HFFc6 (cell line): ENCODE measurements at places on chromosomes 3 and 15. TPM values are rescaled to one million over a fixed set of nuclear protein-coding genes. Genes with fewer than 3 reads are reported as not detected.

DNA sequence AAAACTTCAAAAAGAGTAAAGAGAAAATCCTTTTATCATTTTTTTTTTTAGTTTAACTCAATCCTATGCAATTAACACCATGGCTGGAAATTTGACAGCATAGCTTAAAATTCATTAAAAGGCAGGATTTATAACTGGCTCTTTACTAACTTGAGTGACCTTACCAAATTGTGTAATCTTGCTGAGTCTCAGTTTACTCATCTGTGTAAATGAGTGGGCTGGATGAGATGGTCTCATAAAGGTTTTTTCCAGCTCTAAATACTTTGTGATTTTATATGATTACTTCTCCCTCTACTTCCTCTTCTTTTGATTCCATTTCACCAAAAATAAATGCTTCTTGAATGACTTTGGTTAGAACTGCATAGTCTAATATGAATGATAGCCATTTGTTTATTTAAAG lies 234.9 kb upstream of the SATB1 start:
- H3K27ac ChIP-seq: no peak overlapping the region
- H3K27me3 ChIP-seq: no peaks in the 10 kb centered on the region; the same call in 1 of the 2 replicates
- H3K36me3 ChIP-seq: no peaks in the 10 kb centered on the region
- DNase-seq: no peak
- H3K4me1 ChIP-seq: no peaks in the 10 kb centered on the region

GRCh38 chr3:55516392-55517030 lies 29.4 kb upstream of the WNT5A start:
- peaks cover 50% of the 10 kb centered on the region for H3K4me1 ChIP-seq
- peaks cover 7% of the 10 kb centered on the region for H3K27me3 ChIP-seq
- H3K36me3 ChIP-seq: no peaks in the 10 kb centered on the region
- no peak overlapping the region for H3K27ac ChIP-seq
- no peak for DNase-seq
- H3K4me3 ChIP-seq: no peak overlapping the region

DNA sequence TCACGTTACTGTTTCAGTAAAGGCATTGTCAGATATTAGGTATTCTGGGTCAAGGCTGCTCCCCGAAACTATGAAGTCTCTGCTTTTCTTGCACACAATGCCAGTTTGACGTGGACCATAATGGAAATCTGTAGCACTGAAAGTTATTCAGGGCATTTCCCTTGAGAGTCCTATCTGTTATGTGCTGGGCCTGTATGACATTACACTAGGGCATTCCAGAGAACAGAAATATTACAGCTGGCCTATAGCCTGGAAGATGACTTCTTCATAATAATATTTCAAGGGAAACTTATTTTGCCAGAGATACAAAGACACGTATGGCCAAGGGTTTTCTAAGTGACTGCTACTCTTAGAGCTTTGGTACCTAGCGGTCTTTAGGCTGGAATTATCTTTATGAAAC lies 613.6 kb upstream of the CBLB start:
- peaks cover 7% of the 10 kb centered on the region; the same call in 1 of the 2 replicates for H3K36me3 ChIP-seq
- DNase-seq: no peak
- H3K27ac ChIP-seq: no peak overlapping the region
- no peaks in the 10 kb centered on the region; the same call in 1 of the 2 replicates for H3K27me3 ChIP-seq
- no peak overlapping the region for H3K4me3 ChIP-seq

- H3K27me3 ChIP-seq: peaks cover 1% of the 10 kb centered on the region
- no peak for DNase-seq
- 0 out of 2 replicates have a peak, but pooled peaks cover 4% of the 10 kb centered on the region for H3K36me3 ChIP-seq
- H3K4me3 ChIP-seq: no peak overlapping the region
- H3K4me1 ChIP-seq: no peaks in the 10 kb centered on the region
These were observed 145.7 kb downstream of the EPHA6 start for GRCh38 chr3:96959901-96960641.

GRAMD2A gene
- total RNA-seq: not detected in 2 replicates

PLSCR2 gene
- total RNA-seq: not detected in 2 replicates

TRMT10C gene
- 19.9 and 21.3 TPM in 2 replicates for total RNA-seq

PRSS50 gene
- not detected in 3 replicates for total RNA-seq

CPNE4 gene
- not detected in 3 replicates for total RNA-seq

NECTIN3 gene
- total RNA-seq: 59.8 to 88.8 TPM (median 60.1 TPM) in 3 replicates

UPK1B gene
- not detected in 2 replicates for total RNA-seq
